ENCODE measurements at places on chromosomes 1 and 21.
A peak's percentile ranks its signal among the peaks of the same experiment; 100 is the strongest.

GRCh38 chr1:20793236-20793635 lies 6.1 kb upstream of the HP1BP3 start:
- DNase-seq = no peak

GRCh38 chr1:6126028-6126427 lies 54.1 kb downstream of the CHD5 start:
- DNase-seq = no peak

DNA sequence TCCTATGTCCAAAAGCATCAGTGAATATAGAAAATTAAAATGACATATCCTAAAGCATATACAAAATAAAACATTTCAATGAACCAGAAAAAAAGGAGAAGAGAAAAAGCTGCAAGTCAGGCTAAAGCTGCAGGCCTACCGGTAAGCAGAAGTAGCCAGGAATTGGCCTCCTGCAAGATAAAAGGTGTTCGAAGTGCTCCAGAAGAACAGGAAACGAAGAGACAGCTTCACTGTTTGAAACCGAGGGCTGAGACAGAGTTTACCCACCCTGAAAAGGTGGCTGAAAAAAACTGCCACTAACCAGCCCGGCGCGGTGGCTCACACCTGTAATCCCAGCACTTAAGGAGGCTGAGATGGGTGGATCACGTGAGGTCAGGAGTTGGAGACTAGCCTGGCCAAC lies 37.4 kb downstream of the NSL1 start:
- no peak for DNase-seq

DNA sequence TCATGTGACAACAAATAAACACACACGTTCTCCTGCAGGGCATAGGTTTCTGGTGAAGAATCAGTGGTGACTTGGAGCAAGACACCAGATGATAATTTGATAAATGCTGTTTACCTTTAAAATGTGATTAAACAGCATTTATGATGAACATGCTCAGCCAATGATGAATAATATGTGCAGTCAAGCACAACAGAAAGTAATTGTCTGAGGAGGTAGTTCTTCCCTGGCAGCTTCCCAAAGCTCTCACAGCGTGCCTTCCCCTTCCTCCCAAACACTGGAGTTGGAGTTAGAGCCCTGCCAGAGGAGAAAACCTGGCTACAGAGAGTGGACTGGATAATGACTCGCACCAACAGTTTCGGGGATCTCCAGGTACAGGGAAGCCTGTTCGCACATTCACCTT lies 463.5 kb downstream of the SMYD3 start:
- DNase-seq = no peak

DNA sequence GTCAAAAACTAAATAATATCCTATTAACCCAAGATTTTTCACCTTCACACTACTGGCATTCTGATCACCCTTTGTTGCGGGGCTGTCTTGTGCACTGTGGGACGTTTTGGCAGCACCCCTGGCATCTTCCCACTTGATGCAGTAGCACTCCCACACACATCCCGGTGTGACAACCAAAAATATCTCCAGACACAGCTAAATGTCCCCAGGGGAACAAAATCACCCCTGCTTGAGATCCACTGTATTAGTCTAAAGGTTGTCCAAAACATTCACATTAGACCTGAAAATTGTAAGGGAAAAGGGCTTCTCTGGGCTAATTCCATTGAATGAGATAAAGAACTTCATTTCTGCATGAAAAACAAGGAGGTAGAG lies 37.8 kb downstream of the PLEKHO1 start:
- no peak for DNase-seq

GRCh38 chr21:43880111-43880985 lies 15.3 kb downstream of the AGPAT3 start:
- peak; percentile 49 for DNase-seq

DNA sequence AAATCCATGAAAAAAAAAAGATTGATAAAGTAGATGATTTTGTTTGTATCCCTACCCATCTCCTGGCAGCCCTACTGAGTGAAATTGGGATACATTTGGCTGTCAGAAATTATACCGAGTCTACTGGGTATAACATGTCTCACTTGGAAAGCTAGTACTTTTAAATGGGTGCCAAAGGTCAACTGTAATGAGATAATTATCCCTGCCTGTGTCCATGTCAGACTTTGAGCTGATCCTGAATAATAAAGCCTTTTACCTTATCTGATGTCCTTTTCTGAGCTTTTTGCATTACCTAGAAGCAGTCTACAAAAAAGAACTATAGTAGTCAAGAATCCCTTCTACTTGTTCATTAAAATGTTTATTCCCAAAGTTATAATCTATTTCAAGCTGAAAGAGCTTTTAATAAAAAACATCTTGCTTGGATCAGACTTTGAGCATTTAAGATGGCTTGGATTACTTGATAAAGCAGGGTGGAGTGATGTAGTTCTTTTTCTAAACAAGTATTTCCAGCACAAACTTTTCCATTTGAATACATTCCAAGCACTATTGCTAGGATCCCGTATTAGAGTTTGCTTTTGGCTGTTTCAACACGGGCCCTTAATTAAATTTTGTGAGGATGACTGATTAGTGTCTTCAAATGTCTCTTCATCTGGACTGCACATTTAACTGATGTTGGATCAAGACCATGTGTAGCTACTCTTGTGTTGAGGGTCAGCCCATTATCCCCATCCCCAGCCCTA lies 69.2 kb downstream of the DTL start:
- no peak for DNase-seq

- no peak for DNase-seq
Measured at GRCh38 chr1:226360106-226360746, 47.7 kb downstream of the PARP1 start.

- DNase-seq = no peak
Measured at GRCh38 chr1:160844447-160845232, 18.0 kb downstream of the CD244 start.

GRCh38 chr1:107927820-107928219 lies 37.2 kb downstream of the VAV3 start:
- no peak for DNase-seq

GRCh38 chr1:90509225-90510048 lies 207.7 kb downstream of the BARHL2 start:
- no peak for DNase-seq

GRCh38 chr21:38813143-38813542 lies 7.4 kb downstream of the ETS2 start:
- no peak for DNase-seq

DNA sequence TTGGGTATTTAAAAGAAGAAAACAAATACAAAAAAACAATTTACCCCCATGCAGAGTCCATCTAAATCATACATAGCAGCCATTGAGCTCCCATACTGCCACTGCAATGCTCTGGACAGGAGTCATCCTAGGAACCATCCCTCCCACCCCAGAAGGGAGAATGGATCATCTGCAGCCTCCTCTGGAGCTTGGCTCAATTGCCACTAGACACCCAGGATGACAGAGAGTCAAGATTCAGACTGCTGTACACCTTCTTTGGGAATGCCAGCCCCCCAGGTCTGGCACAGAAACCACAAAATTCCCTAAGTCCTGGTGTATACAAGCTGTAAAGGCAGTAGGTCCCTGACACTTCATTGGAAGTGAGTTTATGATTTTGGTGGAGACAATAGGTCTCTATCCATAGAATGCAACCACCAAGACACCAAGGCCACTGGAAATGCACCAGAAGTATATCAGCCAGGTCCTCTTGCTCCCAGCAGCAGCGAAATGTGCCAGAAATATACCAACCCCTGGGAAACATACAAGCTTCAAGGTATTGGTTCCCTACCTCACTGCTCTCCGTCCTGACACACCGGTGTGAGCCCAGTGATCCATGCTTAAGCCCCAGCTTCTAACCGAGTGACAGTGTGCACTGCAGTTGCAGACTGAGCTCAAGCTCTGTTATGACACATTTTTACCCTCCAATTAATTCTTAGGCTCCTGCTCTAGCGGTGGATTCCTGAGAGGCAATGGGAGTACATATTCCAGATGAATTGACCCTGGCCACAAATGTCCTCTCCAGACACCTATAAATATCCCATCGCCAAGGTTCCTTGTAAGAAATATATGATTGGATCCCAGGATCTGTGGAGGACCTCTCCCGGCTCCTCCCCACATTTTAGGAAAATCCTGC lies 4.4 kb downstream of the TAL1 start:
- no peak for DNase-seq

- no peak for DNase-seq
Measured at GRCh38 chr1:118339400-118340124, 154.5 kb upstream of the SPAG17 start.

GRCh38 chr1:237684236-237684635 lies 206.5 kb downstream of the ZP4 start:
- no peak for DNase-seq

DNA sequence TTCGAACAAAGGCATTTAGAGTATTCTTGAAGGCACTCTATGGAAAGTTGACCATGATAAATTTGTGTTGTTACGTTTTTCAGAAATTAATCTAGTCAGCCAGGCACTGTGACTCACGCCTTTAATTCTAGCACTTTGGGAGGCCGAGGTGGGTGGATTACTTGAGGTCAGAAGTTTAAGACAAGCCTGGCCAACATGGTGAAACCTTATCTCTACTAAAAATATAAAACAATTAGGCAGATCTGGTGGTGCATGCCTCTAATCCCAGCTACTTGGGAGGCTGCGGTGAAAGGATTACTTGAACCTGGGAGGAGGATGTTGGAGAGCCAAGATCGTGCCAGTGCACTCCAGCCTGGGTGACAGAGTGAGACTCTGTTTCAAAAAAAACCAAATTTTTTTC lies 130.6 kb upstream of the BRINP3 start:
- DNase-seq = no peak

- no peak for DNase-seq
Measured at GRCh38 chr1:219088778-219089557, 84.7 kb upstream of the LYPLAL1 start.

GRCh38 chr1:177801790-177802189 lies 168.1 kb downstream of the SEC16B start:
- DNase-seq = no peak

- DNase-seq = no peak
Measured at GRCh38 chr1:8649027-8649426, 168.4 kb downstream of the RERE start.

DNA sequence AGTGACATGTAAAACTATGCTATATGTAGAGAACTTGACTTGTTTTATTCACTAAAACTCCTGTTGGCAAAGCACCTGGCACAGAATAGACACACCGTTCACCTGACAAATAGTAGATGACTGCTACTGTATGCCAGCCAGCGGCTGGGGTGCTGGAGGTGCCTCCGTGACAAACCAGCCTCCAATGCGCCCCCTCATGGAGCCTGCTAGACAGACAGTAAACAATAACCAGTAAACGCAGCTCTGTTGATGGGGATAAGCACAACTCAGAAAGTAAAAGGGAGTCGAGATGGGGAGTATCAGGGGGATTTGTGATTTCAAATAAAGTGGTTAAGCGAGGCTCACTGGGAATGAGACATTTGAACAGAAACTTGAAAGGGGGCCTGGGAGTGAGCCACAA lies 107.2 kb downstream of the PRDM2 start:
- DNase-seq = no peak

- no peak for DNase-seq
Measured at GRCh38 chr1:185495898-185496297, 178.9 kb upstream of the IVNS1ABP start.

DNA sequence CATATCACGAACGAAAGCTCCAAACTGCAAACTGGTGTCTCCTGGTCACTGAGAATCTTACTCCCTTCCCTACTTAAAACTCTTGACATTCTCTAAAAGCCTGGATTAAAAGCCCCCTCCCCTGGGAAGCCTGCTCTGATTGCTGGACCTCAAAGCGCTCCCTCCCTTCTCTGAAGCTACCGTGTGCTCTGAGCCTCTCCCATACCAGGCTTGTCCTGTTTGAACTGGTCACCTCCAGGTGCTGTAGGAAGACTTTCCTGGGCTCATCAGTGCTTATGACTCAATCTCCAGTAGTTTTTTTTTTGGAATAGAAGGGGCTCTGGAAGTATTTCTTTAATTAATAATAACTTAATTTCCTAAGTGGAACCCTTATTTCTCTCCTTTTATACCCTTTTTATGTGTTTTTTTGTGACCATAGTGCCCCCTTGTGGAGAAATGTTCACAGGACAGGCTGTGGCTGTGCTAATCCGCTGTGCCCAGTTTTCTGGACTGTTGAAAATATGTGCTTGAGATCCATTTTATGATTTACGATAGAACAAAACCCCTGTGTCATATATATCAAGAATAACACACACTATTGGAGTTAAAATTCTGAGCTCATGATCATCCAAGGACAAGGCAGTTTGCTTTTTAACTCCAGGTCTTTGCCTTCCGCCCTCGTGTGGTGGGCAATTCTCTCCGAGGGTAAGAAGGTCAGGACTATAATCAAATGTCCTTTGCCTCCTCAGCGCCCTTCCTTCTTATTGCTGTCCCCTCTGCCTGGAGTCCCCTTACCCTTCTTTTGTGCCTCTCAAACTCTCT lies 16.9 kb downstream of the MTARC1 start:
- no peak for DNase-seq

DNA sequence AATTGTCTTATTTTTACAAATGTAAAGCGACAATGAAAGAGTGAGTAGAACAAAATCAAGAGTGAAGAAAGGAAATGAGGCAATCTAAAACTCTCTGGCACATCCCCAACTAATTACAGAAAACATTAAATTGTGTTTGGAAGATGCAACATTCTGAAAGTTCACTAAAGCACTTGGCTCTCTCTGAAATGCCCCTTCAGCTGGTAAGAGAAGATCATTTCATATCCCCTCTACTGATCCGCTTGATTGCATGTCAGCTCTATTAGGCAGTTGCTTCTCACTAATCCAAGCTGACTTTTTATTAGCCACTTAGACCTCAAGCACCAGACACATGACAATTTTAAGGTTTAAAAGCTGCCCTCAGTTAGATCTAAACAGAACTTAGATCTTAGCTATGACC lies 262.8 kb upstream of the PRMT6 start:
- no peak for DNase-seq

GRCh38 chr1:195005338-195005737 lies 1602.9 kb downstream of the KCNT2 start:
- no peak for DNase-seq

GRCh38 chr1:64514197-64514765 lies 44.4 kb downstream of the CACHD1 start:
- no peak for DNase-seq

DNA sequence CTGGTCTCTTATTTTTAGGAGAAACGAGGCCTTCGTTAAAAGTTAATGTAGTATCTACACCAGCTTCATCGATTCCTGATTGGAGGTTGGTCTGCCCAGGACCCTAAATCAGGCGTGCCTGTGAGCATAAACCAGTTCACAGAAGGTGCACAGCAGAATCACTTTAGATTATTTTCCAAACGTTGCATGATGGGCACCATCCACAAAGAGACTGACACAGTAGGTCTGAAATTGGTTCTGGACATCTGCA lies 256 bp upstream of the TARBP1 start:
- DNase-seq = no peak

All from frontal cortex (tissue), 4 donors.